AG09309 (cell line): ENCODE measurements at places on chromosomes 11 and 22.
A peak's percentile ranks its signal among the peaks of the same experiment; 100 is the strongest.

DNA sequence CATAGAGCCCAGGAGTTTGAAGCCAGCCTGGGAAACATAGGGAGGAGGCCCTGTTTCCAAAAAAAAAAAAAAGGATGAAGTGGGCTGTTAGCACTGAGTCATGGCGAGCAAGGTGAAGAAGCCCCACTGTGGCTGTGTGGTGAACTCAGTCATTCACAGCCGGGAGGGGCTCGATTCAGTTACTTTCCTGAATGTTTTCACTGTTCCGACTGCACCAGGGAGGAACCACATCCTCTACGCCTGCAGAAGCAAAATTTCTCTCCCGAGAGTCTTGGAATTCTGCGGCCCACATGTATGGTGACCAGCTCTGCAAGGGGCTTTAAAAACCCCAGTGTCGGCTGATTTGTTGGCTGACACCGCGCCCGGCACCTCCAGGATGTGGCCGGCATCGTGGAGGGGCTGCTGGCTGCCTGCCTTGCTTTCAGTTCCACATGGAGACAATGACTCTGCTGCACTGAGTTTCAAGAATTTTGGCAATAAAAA lies 27.8 kb upstream of the GRAMD4 start:
- DNase-seq = peak; percentile 4

DNA sequence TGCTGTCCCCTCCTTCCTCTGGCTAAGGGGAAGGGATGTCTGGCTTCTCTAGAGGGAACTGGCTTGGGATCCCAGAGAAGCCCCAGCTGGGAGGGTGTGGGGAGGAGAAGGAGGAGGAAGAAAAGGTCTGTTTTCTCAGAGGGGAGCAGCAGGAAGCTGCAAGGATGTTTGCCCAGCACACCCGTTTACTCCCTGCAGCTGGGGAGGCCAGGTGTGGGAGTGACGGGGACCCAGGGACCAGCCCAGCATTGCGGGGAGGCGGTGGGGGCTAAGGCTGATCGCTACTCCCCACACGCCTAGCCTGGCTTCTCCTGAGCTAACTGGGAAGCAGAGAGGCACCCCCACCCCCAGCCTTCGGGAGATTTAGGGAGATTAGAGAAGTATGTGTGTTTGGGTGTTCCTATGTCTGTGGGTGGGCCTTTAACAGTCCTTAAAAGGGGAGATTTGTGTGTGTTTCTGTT lies 3.9 kb downstream of the CREB3L1 start:
- DNase-seq = no peak

- DNase-seq = no peak
Measured at GRCh38 chr22:37818409-37819104, 4.6 kb upstream of the GALR3 start.

- no peak for DNase-seq
Measured at GRCh38 chr11:47257177-47257516, 649 bp upstream of the NR1H3 start.

DNA sequence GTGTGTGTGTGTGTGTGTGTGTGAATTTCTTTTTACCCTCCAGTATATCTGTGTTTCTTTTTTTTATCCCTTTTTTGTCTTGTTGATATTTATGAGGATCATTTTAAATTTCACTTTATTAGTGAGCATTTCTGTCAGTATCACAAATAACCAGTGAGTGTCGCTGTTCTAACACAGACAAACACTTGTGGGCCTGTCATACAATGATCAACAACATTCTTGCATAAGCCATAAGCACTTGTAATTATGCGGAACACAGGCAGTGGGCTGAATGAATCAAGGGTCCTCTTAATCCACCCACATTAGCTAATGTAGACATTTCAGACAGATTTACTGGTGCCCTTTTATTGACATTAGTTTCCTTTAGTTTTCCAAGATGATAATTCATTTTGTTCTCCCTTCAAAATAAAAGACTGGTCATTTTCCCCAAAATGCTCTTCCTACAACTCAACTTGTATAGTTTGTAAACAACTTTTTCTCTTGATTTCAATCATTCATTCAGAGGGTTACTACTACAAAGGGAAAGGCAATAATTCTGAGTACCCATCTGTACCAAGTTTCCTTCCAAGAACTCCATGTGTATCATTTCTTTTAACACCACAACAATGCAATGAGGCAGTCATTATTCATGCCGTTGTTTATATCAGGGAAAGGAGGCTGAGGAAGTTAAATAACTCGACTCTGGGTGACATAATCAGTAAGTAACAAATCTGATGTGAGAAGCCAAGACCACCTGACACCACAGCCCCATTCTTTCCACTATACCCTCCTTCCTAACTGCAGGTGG lies 34.5 kb upstream of the ANO3 start:
- DNase-seq = peak; percentile 66

GRCh38 chr11:12989428-12990161 lies 19.5 kb upstream of the RASSF10 start:
- DNase-seq = no peak

- no peak for DNase-seq
Measured at GRCh38 chr11:24828938-24829605, 332.2 kb downstream of the LUZP2 start.

DNA sequence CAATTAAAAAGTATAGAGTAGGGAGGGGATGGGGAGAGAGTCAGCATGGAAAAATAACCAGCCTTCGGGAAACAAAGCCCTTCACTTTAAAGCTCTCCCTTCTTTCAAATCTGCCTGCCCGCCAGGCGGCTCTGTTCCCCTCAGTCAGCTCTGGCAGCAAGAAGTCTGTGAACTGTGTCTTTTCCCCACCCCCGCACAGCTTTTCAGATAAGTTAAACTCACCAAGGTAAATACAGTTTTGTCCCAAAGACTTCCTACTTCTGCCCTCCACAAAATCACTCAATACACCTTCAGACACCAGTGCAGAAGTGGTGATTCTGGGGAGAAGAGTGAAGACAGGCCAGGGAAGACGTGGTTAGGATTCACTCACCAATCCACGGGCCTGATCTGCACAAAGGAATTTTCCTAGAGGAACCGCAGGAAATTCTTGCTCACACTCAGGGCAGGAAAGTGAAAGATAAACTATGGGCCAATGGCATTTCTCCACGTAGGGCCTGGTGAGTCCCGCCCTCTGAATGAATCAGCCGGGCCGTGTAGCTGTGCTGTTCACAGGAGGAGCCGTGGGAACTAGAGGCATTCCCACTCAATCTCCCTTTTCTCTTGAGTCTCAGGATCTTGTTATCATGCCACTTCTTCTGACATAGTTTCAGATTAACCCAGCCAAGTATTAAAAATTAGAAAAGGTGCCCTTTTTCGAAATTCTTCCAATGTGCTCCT lies at the start of gene TRIM5:
Gene TRIM5, minus strand, starts transcription at position 429 of the 717 bp plus-strand sequence. CDS start 4,897 bp downstream, outside the sequence.
- DNase-seq = peak; percentile 95

- DNase-seq = no peak
Measured at GRCh38 chr22:23403720-23404688, 176.1 kb downstream of the IGLL1 start.

DNA sequence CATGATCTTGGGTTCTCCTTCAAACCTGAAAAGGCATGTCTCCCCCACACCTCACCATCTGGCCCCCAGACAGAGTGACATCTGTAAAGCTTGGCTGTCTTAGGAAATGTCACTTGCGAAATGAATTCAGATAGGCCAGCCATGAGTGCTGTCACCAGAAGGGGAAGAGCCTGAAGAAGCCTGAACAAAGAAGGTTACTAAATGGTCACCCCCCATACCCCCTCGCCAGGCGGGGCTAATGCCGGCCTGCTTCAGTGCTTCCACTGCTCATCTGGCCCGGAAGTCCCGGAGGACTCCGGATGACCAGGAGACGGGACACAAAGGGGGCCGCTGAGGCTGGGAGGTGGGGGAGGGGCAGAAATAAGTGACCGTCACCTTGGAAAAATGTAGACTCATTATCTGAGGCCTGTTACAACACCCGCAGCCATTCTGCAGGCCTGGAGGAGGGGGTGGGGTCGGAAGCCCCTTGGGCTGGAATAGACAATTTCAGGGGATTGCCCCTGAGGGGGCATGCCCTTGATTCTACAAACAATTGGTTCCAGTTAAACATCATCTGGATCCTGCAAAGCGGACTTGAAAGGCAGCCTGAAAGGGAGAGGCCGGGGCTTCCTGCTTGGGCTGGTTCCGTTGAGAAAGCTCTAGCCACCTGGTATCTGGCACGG lies 43.2 kb downstream of the NAT10 start:
- DNase-seq = no peak

DNA sequence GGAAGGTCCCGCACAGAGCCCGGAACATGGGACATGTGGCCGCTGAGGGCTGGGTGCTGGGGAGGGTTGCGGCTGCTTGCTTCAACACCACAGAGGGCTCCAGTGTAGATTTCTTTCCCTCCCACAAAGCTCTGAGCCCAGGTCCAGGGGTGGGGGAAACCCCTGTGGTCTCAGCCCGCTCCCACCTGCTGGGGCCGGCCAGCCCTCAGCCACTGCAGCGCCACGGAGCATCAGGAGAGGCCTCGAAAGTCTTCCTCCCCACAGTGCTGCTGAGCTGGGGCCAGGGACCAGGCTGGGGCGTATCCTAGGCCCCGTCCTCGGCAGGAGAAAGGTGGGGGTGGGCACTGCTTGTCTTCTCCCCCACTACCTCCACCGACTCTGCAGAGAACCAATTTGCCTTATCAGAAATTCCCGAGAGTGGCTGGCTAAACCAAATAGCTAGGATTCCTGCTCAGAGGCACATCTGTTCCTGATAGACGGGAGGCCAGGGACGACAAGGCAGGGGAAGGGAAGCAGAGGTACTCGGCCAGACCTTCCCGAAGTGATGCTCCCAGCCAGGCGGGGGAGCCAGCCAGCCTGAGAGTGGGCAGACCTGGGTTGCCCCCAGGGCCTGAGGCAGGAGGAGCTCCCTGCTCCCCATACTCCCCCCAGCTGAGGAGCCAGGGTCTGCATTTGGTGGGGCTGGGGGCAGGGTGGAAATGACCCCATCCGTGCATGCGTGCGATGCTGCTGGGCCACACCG lies 18.7 kb downstream of the IGF2 start:
- DNase-seq = no peak

DNA sequence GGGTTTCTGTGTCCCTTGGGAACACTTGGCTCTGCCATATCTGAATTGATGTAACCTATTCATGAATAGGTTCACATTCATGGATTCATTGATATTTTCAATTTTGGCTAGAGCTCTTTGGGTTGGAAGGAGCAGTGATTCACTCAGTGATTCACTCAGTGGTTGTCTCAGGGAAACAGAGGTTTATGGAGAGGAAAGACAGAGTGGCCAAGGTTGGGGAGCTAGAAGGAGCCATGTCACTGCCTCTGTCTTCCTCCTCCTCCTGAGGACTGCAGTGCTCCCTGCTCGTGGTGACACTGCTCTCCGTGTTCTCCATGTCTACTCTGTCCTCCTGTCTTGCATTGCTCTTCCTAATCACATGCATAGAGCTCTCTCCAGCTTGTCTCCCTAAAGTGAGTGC lies 17.4 kb downstream of the CEP164 start:
- peak; percentile 1 for DNase-seq

DNA sequence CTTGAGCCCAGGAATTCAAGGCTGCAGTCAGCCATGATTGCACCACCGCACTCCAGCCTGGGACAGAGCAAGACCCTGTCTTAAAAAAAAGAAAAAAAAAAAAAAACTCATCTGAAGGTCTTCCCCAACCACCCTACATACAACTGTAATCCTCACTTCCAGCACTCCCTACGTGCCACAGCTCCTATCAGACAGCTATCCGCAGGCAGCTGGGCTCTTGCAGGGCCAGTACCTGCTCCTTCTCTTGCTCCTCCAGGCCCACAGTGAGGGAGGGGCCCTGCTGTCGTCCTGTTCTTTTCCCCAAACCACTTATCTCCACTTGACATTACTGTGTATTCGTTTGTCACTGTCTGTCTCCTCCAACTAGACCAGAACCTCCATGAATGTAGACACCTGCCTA lies 156.1 kb upstream of the NECTIN1 start:
- no peak for DNase-seq

- DNase-seq = no peak
Measured at GRCh38 chr11:129785383-129786111, 30.1 kb upstream of the TMEM45B start.

DNA sequence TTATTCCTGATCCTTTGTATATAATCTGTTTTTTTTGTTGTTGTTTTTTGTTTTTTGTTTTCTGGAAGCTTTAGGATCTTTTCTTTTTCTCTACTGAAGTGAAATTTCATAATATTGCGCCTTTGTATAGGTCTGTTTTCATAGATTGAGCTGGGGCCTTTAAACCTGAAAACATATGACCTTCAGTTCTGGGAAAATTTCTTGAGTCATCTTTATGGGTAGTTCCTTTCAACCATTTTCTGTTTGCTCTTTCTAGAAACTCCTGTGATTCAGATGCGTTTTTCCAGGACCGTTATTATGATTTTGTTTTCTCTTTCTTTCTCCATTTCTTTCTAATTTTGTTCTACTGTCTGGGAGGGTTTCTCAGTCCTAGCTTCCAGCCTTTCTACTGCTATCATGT lies 43.7 kb downstream of the BSX start:
- no peak for DNase-seq

DNA sequence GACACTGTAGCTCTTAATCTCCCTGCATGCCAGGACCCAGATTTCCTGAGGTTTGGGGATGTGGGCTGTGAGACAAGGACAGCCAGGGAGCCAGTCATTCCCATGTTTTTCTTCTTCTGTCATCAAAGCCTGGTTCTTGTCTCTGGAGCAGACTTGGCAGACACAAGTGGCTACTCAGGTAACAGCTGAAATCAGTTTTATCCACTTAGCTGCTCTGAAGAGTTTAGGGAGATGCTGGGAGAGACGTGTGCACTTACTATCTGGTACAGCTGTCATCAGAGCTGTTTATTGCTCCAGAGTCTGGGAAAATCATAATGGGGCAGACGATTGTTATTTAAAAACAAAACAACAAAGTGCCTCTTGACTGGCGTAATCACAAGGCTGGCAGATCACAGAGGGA lies 56.6 kb downstream of the CSNK2A3 start:
- DNase-seq = no peak

GRCh38 chr11:2507212-2507901 lies 62.5 kb downstream of the KCNQ1 start:
- DNase-seq = no peak

- no peak for DNase-seq
Measured at GRCh38 chr11:58596621-58597020, 17.8 kb downstream of the ZFP91 start.

DNA sequence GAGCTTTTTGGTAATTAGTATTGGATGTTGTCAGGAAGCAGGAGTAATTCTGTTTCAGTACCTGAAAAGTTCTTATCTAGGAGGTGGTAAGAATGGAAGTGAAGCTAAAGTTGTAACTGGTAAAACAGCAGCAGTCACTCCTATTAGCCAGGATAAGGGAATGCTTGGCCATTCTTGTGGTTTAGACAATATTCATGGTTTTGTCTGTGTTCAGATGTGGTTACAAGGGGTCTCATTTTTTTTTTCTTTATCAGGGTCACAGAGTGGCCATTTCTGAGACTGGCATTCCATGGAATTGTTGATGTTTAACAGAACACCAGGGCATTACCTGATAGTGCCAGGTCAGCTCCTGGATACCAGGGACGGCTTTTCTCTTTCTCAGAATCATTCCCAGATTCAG lies 23.8 kb downstream of the TAF1D start:
- DNase-seq = no peak

- no peak for DNase-seq
Measured at GRCh38 chr11:69773626-69774353, 1.4 kb downstream of the FGF4 start.

- no peak for DNase-seq
Measured at GRCh38 chr11:103420593-103420992, 311.4 kb downstream of the DYNC2H1 start.
